ENCODE measurements at places on chromosomes 11 and 22. TPM values are rescaled to one million over a fixed set of nuclear protein-coding genes. Genes with fewer than 3 reads are reported as not detected.
A peak's percentile ranks its signal among the peaks of the same experiment; 100 is the strongest.

The UBQLNL gene
- 0.06 TPM for total RNA-seq

The ME3 gene
- 17.3 TPM for total RNA-seq

DNA sequence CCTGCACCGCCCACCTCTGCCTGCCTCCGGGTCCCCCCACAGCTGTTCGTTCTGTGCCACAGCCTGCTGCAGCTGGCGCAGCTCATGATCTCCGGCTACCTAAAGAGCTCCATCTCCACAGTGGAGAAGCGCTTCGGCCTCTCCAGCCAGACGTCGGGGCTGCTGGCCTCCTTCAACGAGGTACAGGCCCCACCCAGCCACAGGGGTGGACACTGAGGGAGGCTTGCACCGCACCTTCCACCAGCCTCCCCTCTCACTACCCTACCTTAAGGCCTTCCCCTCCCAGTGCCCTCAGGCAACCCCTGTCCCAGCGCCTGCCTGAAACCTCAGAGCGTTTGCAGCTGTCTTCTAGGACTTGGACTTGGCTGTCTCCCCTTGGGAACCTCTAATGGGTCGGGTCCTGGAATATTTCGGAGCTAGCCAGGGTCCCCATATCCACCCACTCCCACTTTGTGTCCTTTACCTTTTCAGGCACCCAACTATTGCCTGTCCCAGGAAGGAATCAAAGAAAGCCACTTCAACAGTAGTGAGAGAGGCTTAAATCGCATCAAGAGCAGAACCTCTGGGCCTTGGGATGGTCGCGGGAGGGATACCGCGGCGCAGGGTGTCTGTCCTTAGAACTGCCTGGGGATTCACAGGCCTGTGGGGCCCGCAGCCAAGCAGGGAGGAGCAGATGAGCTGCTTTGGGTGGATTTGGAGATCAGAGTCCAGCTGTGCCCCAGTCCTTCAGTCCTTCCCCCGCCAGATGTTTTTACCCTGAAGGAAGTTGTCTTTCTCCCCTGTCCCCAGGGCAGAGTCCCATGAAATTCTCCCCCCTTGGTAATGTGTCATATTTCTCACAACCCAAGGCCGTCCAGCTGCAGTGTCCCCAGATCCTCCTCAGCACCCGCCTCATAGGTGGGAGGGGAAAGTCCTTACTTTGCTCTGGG lies 13.3 kb downstream of the SLCO2B1 start:
- DNase-seq, result no peak

DNA sequence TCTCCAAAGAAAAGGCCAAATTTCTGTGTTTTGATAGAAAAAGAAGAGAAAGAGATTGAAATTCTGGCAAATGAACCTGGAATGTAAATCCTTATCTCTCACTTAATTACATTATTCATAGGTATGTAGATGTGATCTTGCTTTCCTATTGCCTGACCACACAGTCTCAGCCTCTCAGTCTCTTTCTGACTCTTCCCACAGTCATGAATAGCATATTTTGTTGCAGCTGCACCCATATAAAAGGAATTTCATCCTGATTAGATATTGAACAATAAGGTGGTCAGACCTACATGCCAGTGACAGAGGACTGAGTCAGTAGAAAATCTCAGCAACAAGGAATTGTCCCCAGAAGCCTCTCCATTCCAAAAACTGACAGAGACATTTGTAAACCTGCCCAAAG lies 62.9 kb upstream of the LRRC4C start:
- DNase-seq, result no peak

DNA sequence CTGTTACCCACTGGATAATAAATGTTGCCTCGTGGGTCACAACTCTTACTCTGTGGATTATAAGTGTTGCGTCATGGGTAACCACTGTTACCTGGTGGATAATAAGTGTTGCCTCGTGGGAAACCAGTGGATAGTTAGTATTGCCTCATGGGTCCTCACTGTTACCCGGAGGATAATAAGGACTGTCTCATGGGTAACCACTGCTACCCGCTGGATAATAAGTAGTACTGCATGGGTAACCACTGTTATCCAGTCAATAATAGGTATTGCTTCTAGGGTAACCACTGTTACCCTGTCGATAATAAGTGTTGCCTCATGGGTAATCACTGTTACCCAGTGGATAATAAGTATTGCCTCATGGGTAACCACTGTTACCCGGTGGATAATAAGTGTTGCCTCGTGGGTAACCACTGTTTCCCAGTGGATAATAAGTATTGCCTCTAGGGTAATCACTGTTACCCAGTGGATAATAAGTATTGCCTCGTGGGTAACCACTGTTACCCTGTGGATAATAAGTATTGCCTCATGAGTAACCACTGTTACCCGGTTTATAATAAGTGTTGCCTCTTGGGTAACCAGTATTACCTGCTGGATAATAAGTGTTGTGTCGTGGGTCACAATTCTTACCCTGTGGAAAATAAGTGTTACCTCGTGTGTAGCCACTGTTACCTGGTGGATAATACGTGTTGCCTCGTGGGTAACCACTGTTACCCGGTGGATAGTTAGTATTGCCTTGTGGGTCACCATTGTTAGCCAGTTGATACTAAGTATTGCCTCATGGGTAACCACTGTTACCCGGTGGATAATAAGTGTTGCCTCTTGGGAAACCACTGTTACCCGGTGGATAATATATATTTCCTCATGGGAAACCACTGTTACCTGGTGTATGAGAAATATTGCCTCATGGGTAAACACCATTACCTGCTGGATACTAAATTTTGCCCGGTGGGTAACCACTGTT lies 15.7 kb upstream of the NXPE4 start:
- DNase-seq, result no peak

GRCh38 chr22:22520020-22520656 lies at the start of gene ZNF280A:
Gene ZNF280A, minus strand, starts transcription at chr22:22520270. Its CDS starts 4,640 bp downstream, at chr22:22515630.
- DNase-seq, result no peak

DNA sequence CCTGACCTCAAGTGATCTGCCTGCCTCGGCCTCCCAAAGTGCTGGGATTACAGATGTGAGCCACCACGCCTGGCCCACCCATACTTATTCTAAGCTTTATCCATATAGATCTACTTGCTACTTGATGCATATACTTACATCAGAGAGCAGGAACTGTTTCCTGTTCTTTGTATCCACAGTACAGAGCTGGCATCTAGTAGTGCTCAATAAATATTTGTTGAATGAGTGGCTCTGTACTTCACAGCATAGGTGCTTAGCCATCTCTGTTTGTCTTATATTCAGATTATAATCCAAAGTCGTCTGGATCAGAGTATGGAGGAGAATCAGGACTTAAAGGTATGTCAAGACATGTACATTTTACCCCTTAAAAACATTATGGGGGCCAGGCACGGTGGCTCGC lies 38.6 kb upstream of the DLAT start:
- no peak for DNase-seq

DNA sequence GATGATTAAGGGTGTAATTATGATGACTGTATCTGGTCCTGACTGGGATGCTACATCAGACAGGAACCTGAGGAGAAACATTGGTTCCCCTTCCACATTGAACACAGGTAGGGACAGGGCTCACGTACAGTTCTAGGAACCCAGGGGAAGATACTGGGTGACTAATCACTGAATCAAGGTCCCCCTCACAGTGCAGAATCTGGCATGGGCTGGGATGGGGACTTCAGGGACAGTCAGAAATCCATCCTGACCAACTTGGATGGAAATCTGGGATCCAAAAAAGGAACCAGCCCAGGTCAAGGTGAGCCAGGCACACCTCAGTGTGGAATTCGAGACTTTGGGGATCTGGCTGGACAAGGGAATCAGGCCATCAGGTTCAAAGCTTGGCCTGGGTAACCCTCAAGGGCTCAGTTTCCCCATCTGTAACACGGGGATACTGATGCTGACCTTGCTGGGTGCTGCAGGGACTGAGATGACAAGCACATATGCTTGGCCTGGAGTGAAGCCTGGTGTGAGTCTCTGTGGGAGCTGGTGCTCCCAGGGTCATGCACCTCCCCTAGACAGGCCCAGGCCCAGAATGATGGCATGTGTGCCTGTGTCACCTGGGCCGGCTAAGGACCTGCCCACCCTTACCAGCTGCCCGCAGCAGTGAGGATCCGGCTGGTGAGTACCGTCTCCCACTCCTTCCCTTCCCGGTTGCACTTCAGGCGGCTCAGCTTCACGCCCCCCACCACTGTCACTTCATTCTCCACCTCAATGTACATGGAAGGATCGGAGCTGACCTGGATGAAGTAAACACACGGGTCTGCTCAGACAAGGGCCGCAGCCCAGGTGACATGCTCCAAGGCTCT lies 67.4 kb upstream of the CLTCL1 start:
- DNase-seq, result no peak

DNA sequence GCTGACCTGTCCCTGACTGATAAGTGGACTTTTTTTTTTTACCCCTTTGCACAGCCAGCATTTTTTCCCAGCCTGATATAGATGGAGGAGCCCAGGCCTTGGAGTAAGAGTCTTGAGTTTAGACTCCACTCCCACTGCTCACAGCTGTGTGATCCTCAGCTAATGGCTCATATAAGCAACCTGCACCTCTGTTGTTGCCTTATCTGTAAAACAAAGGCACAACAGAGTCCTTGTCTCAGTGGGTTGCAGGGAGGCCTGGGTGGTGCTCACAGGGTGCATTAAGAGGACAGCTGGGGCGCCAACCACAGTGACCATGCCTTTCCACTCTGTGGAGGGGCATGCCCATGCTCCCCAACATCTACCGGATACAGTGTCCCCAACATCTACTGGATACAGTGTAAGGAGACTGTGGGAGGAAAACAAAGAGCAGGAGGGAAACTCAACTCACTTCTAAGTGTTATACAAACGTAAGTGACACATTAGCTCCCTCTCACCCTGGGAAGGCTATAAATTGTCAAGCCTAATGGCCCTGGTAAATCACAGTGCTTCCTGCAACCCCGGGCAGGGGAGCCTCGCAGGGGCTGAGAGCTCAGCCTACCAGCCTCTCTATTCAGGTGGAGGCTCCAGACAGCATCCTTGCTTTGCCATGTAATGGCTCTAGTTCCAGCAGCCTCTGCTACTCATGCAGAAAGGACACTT lies 109.5 kb downstream of the TENM4 start:
- no peak for DNase-seq

- DNase-seq, result no peak
These were observed 134.2 kb downstream of the ME3 start for GRCh38 chr11:86538223-86538548.

DNA sequence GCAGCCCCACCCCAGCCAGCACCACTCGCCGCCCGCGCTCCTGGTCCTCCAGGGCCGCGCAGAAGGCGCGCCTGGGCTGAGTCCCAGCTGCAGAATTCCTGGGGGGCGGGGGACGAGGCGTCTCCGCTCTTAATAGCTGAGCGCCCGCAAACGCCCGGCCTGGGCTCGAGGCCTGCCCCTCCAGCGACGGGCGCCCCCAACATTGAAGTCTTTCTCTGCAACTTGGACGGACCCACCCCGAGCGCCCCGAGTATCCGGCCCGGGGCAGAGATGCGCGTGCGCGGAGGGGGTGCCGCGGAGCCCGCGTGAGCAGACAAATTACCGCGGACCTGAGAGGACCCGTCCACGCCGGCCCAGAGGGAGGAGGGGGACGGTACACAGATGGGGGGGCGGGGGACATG lies 6.7 kb upstream of the SYT7 start:
- no peak for DNase-seq

GRCh38 chr22:38921806-38922205 lies 35.6 kb upstream of the APOBEC3A start:
- no peak for DNase-seq

- DNase-seq, result peak; percentile 71
These were observed 16.0 kb downstream of the FZD4 start for GRCh38 chr11:86938900-86939880.

Measured in LHCN-M2 (cell line).